ENCODE measurements at places on chromosomes 6 and 20.

DNA sequence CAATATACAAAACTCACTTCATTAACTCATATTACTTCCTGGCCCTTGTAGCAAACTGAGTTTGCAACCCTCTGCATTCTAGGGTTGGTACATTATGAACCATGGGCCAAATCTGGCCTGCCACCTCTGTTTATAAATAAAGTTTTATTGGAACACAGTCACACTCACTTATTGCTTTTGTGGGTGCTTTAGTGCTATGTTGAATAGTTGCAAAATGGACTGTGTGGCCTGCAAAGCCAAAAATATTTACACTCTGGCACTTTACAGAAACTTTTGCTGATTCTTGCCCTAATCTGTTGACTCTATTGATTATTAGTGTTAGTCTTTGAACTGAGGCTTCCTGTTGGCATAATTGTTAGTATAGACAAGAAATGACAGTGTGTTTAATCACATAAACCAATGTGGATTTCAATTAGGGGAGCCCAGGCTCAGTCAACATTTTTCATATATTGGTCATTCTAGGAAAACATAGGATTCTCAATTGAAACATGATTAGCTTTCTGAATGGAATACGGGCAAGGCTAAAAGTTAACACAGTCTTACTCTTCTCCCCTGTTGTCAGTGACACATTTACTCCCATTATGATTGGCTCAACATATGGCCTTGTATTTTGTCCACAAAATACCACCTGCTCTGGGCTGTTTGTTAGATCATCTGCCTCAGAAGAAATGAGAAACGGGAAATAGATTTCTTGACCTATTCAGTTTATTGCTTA, 241.9 kb upstream of the ZFP64 start:
- DNase-seq = no peak

- no peak for DNase-seq
Measured at GRCh38 chr6:109461733-109462526, 6.4 kb upstream of the MICAL1 start.

DNA sequence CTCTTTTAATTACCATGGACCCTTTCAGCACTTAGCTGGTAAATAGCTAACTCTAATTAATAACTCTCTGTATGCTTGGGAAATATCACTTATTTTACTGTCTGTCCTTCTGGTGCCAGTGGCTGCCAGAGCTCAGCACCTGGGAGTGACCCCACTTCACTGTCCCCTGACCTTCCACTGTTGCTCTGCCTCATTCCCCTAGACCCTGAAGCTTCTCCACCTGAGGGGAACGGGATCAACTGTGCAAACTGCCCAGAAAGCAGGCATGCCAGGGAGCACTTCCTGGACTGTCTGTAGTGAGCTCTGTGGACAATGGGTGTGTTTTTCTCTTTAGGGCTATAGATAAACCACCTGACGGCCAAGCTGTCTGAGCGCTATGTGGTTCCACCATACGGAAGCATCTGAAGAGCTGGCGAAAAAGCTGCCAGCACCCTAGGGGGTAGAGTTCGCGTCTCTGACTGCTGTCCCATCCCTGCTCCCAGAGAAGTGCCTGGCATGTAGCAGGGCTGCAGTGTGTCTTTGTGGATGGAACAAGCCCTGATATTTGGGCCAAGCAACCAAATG, 106.3 kb upstream of the FOXA2 start:
- no peak for DNase-seq

DNA sequence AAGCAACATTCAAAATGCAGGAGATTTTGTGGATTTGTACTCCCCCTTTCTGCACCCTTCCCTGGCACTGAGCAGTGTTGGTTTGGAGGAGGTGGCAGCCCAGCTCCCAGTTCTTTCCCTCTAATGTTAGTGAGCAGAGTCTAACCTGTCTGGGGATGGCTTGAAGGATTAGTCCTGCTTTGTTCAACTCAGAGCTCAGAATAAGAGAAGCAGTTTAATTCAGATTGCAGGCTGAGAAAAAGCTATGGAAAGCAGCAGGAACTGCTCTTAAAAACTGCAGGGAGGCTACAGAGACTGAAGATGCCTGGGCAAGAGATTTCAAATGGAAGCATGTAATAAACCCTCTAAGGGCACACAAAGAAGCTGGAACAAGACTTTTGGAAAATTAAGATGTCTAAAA, 223.4 kb upstream of the GGTLC1 start:
- DNase-seq = no peak

GRCh38 chr6:151392427-151392826, 1.1 kb upstream of the ZBTB2 start:
- DNase-seq = no peak

GRCh38 chr6:136501096-136501495, 49.1 kb downstream of the MAP7 start:
- DNase-seq = no peak

DNA sequence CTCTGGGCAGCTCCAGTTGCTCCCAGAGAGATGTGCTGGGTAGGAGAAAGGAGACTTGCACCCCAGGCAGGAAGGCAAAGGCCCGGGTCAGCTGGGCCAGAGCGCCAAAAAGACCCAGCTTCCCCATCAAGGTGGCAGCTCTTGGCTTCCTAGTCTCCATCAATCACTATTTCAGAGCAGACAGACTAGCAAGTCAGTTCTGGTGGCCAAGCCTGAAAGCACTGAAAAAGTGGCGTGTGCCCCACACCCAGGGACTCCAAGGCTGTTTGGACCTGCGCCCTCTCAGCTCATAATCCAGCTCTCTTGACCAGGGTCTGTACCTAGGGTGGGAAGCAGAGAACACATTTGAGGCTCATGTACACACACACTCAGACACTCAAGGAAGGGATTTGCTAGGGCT, 3.7 kb downstream of the MAFB start:
- no peak for DNase-seq

All from GM12878 (cell line).